ENCODE measurements at places on chromosomes 16 and 17.
A peak's percentile ranks its signal among the peaks of the same experiment; 100 is the strongest.

DNA sequence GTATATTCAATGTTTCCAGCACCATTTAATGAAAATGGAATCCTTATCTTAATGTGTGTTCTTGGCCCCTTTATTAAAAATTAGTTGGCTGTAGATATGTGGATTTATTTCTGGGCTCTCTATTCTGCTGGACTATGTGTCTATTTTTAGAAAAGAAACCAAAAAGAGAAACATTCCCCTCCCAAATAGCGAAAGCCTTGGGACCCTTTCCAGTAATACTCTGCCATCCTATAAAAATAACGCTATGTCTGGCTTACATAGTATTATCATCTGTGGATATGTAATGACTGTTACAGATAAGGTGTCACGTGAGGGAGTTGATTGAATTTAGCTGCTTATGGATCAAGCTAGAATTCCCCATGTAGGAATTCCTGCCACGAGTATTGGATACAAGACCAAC is 279.3 kb upstream of the KIF2B start:
- DNase-seq, result no peak

DNA sequence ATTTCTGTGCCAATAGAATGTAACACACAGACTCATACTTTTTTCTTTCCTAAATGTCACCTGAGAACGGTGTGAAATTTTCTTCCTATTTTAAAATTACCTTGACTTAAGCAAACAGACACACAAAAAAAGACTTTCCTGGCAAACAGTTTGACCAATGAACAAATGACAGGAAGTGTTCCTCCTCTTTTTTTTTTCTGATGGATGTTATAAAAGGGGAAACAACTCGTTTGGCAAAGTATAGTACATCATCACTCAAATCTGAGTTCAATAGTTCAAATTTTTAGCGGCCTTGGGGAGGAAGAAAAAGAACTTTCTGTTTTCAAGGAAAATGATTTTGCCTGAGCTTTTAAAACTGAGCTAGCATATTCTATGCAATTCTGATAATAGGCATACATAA is 19.8 kb downstream of the HS3ST3A1 start:
- no peak for DNase-seq

DNA sequence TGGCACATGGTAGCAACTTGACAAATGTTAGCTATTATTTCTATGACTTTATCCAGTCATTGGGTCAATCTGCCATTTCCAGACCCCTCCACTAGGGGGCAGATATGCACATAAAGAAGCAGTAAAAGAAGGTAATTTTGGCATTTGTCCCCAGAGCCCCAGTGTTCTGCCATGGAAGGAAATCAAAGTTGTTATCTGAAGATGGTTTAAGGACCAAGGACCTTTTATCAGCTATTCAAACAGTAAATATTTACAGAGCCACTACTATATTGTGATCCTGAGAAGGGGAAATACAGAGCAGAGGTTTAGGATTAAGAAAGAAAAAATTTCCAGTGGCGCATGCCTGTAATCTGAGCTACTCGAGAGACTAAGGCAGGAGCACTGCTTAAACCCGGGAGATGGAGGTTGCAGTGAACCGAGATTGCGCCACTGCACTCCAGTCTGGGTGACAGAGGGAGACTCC is 20.0 kb downstream of the TRAF4 start:
- peak; percentile 94 for DNase-seq

GRCh38 chr17:67514998-67515397 is 137.9 kb downstream of the PITPNC1 start:
- DNase-seq, result peak; percentile 68

DNA sequence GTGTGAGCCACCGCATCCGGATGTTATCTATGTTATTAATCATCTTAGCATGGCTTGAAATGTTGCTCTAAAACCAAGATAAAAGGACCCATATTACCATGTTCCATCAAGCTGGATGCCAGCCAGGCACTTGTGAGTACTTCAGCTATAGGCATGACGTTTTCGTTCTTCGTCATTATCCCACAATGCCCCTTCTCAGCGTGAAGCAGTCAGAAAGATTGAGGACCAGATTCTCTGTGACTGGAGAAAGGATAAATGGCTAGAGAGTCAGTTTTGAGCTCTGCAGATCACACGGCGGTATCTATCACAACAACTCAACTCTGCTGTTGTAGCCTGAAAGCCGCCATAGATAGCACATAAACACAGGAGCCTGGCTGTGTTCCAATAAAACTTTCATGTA is 29.8 kb upstream of the LCMT1 start:
- DNase-seq, result no peak

- DNase-seq, result no peak
Measured at GRCh38 chr16:49844359-49844758, 11.6 kb downstream of the ZNF423 start.

- DNase-seq, result no peak
Measured at GRCh38 chr16:83441517-83441916, 366.3 kb upstream of the HSBP1 start.

DNA sequence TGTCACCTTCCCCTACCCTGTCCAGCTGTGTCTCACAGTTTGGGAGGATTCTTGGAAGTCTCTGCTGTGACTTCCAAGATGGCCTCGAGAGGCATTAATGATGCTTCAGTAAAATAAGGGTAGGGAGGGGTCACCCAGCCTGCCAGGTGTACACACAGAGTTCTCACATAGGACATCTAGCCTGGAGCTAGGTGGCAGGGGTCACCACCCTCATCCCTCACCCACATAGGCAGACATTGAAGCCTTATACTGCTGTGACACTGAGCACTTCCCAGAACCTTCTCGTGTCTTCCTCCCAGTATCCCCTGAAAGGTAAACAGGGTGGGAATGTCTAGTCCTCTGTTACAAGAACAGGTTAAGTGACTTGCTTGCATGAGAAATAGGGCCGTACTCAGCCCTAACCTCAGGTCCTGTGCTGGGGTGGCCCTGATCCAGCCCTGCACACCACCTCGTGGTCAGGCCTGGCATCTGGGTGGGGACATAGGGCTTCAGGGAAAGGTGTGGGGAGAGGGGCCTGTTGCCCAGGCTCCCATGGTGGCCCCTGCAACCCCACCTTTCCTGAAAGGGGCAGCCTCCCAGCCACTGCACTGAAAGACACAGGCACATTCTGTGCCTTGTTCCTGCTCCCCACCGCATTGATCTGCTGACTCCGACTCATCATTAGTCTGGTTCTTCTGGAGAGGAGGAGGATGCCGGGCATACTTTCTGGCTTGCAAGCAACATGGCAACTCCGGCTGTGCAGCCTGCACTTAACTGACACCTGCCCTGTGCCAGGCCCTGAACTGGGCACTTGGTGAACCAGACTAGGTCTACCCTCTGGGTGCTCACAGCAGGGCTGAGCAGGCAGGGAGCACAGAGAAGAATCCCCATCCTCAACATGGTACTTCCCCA is 3.6 kb upstream of the MMP15 start:
- no peak for DNase-seq

DNA sequence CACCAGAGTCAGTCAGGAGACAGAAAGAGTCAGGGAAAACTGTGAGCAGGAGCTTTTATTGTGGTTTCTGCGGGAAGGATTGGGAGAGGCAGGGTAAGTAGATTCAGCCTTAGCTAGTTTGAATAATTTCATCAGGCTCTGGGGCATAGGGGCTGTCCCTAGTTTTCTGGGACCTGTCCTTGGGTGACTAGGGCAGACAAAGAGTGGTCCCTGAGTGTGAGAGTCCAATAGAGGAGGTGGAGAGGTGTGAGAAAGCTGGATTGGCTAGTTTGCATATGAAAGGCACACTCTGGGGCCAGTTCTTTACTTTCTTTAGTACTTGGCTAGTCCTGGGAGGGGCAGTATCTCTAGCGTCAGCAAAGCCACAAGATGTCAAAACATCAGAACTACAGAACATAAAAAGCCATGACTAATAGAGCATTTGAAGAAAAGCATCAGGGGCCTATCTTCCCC is 255.6 kb downstream of the HS3ST3A1 start:
- DNase-seq, result no peak

DNA sequence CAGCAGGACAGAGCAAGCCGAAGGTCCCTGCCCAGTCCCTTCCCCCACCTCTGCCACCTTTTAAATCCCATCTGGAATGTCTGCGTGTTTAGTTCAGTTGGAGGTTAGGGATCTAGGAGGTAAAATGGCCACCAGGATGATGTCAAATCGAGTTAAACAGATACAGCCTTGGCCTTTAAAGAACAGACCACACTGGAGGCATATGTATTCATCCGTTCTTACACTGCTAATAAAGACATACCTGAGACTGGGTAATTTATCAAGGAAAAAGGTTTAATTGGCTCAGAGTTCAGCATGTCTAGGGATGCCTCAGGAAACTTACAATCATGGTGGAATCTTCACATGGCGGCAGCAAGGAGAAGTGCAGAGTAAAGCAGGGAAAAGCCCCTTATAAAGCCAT is 167.8 kb upstream of the CACNG5 start:
- no peak for DNase-seq

DNA sequence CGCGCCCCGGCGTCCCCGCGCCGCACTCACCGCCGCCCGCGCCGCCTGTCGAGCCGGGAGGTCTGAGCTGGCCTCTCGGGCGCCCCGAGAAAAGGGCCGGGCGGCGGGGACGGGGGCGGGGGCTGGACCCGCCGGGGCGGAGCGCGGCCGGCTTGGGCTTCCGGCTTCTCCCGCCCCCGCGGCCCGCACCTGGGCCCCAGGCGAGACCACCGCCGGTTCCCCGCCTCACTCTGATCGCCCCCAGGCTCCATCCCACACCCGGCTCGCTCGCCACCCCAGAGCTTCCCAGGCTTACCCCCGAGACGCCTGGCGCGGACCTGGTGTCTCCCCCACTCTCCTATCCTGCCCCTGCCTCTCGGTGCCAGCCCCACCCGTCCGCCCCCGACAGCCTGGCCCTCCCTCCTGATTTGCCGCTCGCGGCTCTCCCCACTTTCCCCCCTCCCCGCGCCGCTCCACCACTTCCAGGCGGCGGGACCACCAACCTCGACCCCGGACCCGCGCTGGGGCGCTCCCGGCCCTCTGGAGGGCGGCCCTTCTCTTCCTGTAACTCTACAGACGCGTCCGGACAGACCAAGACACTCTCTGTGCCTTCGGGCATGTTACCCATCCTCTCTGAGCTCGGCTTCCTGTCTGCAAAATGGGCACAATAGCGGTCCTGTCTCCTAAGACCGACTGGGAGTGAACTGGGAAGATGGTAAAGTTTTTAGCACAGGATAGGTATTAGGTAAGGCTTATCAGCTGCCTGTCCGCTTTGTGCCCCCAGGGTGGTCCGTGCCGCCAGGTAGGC is at the start of gene LITAF:
TSS of gene LITAF (minus strand) at position 64 of the 787 bp plus-strand sequence. CDS start 30,189 bp downstream, outside the sequence.
- DNase-seq, result no peak

DNA sequence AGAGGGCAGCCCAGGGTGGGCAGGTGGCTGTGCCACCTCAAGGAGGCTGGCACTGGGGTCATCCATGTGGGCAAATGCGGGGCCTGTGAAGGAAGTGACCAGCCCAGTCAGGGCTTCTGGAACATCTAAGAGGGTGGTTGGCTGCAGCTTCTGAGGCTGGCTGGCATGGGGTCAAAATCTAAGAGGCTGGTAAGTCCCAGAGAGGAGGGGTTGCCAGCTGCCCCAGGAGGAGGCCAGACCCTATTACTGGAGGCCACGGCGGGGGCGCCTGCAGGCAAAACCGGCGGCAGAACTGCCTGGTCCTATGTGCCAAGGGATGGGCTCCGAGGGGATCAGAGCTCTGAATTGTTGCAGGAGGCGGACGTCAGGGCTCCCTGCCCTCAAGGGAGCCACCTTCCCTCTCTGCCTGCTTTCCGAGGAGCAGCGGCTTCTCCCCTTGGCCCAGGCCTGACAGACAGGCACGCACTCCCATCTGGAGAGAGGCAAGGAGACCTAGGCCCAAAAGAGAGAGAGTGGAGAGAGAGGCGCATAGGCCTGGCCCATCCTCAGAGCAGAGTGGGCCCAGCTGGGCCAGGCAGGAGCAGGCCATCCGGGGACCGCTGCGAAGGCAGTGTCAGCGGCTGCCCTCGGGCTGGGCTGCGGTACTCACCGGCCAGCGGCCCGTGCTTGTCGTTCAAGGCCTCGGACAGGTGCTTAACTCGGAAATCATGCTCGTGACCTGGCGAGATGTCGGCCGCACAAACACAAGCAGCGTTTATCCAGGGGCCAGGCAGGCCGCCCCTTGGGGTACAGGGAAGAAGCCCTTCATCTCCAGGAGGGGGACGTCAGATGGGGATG is 10.9 kb downstream of the ZACN start:
- DNase-seq, result no peak

DNA sequence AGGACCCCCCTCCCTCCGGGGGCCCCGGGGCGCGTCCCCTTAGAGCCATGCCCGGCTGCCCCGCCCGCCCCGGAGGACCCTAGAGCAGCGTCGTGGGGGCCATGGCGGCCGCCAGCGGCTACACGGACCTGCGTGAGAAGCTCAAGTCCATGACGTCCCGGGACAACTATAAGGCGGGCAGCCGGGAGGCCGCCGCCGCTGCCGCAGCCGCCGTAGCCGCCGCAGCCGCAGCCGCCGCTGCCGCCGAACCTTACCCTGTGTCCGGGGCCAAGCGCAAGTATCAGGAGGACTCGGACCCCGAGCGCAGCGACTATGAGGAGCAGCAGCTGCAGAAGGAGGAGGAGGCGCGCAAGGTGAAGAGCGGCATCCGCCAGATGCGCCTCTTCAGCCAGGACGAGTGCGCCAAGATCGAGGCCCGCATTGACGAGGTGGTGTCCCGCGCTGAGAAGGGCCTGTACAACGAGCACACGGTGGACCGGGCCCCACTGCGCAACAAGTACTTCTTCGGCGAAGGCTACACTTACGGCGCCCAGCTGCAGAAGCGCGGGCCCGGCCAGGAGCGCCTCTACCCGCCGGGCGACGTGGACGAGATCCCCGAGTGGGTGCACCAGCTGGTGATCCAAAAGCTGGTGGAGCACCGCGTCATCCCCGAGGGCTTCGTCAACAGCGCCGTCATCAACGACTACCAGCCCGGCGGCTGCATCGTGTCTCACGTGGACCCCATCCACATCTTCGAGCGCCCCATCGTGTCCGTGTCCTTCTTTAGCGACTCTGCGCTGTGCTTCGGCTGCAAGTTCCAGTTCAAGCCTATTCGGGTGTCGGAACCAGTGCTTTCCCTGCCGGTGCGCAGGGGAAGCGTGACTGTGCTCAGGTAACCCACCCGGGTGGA is 759 bp downstream of the ALKBH5 start:
- no peak for DNase-seq

GRCh38 chr16:57742543-57742942 is 7.0 kb downstream of the KATNB1 start:
- no peak for DNase-seq

DNA sequence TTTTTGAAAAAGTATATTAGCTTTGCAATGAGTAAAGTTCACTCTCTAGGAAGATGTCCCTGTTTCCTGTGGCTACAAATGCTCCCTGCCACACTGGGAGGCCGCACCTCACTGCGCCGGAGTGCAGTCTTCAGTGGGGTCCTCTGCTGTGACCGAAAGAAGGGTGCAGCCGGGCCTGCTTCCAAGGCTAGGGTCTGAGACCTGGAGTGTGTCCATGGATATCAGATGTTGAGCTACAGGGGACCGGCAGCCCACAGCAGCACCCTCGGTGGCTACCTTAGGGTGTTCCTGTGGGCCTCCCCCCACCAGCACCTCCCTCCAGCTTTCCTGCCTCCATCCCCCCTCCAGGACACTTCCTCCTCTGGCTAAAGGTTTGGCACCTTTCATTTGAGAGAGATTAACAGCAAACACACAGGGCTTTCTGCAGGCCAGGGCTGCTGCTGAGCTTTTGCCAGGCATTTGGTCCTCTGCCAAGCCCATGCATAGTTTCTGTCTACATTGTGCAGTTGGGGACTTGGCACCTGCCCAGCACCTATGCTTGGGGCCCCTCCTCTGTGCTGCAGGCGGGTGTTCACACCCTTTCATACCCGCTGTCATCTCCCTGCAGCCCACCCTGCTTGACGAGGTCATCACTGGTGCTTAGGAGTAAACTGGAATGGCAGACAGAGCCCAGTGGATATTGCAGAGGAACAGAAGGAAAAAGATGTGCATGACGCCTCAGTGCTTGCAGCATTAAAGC is 33.8 kb upstream of the CRISPLD2 start:
- peak; percentile 81 for DNase-seq

GRCh38 chr16:54633943-54634362 is 296.7 kb upstream of the IRX5 start:
- no peak for DNase-seq

All from NCI-H1694 (cell line).